ENCODE measurements at places on chromosomes 13 and 19.

GRCh38 chr19:57583521-57584416 lies at the start of gene ZIK1:
ZIK1 (plus strand) TSS chr19:57584145; CDS start chr19:57584357, 212 bp downstream.
- DNase-seq, result peak; percentile 94

- DNase-seq, result no peak
These were observed 24.8 kb upstream of the NAXD start for GRCh38 chr13:110590577-110590976.

DNA sequence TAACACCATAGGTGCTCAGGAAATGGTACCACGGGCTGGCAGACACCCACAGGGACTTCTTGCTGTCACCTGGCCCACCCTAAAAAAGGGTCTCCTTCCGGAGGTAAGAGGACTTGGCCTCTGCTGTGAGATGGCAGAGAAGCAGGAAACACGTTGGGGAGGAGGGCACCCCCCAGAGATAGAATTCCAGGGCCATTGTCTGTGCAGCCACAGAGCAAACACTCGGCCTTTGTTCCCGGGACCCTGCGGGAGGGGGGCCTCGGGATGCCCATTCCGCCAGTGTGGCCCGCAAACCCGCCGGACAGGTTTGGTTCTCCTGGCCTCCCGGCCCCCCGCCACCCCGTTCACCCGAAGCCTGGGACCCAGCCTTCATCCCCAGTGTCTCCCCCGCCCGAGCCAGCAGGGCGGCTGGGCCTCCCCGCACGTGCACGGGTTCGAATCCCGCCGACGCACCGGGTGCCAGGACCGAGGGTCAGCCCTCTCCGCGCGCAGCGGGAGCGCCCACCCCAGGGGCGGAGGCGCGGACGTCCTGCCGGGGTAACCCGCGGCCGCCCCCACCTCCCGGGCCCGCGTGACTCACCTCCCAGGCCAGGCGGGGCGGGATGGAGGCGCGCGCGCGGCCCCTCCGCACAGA lies 714 bp downstream of the PLPP2 start:
- DNase-seq, result no peak

DNA sequence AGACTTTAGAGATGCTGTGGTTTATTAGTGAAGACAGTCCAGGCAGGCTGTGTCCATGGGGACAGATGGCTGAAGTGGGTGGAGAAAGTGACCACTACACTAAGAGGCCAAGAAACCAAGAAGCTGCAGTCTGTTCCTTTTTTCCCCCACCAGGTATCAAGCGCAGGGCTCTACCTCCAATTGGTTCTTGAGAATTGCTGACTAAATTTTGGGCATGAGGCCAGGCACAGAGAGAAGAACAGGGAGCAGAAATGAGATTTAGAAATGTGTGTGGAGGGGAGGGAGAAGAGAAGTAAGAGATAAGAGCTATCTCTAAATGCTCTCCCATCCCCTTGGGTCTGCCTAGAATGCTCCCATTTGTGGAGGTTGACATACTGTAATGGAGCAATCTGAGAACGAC lies 12.3 kb upstream of the CYSLTR2 start:
- no peak for DNase-seq

- no peak for DNase-seq
These were observed 111.9 kb downstream of the PCDH9 start for GRCh38 chr13:67118277-67118676.

DNA sequence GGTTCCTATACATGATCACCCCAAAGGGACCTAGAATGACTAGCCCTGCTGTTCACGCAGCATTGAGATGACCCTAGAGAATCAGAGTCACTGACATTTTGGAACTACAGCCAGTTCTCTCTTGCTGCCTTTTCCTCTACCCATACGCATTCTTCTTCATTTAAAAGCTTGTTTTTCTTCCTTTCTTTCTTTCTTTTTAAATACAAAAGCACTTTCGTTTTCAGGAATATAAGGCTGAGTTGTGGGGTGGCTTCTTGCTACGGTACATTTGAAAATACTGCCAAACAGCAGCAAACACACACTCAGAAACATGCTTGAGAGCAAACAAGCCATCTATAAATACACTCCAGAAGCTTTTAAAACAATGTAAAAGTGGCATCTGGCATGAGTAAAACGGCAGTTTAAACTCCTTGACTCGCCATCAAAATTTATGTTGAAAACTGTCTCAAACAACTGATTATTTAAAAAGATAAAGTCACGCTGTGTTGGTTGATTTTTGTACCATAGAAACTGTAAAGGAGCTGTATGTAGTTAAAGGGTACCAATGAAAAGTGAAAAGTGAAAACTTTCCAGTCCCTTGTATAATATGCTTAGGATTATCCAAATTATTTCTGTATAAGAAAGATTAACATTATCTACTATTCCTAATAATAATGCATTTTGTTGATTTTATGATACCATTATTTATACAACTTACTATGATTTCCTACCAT lies 95.6 kb downstream of the PCDH9 start:
- peak; percentile 30 for DNase-seq

DNA sequence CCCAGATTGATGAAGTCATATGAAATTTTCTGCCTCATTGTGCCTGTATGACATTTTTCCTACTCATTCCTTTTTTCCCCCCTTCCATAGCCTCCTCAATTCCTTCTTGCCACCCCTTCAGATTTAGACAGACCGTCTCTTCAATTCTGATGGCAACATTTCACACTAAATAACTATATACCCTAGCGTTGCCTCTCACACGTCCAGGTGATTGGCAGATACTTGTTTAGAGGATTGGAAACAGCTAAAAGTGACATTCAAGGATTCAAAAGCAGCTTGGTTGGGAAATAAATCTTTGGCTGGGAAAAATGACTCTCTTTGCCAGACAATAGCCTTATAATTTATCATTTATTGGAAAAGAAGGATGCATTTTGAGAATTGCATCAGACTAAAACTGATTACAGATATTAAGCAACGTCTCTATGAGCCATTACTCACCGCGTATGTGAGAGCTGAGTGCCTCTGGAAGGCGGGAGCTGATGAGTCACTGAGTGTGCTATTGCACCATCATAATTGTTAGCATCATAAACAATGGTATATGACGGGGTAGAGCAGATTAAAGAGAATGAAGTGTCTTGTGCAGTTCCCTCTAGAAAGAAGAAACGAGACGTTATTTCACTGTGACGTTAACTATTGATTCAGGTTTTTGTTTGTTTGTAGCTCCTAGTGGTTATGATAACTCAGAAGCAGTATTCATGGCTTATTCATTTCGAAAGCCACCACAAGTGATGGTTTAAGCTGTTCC lies 61.1 kb upstream of the FAM216B start:
- peak; percentile 100 for DNase-seq

GRCh38 chr19:1161716-1162115 lies 12.4 kb downstream of the SBNO2 start:
- DNase-seq, result peak; percentile 28

- no peak for DNase-seq
These were observed 2.2 kb upstream of the AMER2 start for GRCh38 chr13:25174304-25174703.

GRCh38 chr13:42883142-42883541 lies 101.8 kb downstream of the FAM216B start:
- peak; percentile 76 for DNase-seq

DNA sequence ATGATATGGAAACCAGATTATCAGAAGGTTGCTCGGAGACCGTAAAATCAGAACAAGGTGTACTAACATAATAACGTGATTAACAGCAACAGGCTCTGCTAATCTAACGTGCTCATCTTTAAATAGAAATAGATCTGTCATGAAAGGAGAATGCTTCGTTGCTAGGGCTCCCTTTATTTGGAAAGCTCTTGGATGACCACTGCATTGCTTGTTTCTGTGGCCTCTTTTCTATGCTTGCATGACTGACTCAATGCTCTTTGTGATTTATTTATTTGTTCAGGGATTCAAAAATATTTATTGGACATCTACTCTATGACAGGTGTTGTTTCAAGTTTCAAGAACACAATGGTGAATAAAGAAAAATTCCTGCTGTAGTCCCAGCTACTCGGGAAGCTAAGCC lies 22.3 kb upstream of the ZDHHC20 start:
- DNase-seq, result no peak

DNA sequence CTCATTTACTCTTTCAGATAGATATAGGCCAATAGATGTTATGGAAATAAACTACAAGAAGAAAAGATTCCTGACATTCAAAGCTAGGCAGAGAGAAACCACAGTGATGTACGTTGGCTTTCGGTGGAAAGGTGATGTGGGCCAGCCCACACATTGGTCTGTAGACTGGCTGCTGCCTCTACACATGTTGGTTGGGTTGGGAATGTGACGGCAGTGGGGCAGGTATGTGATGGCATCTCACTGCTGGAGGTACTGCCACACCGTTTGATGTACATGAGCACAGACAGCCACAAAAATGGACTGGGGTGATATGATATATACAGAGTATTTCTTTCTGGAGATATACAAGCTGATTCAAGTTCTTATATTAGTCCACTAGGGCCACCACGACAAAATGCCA lies 69.4 kb downstream of the C13orf42 start:
- no peak for DNase-seq

DNA sequence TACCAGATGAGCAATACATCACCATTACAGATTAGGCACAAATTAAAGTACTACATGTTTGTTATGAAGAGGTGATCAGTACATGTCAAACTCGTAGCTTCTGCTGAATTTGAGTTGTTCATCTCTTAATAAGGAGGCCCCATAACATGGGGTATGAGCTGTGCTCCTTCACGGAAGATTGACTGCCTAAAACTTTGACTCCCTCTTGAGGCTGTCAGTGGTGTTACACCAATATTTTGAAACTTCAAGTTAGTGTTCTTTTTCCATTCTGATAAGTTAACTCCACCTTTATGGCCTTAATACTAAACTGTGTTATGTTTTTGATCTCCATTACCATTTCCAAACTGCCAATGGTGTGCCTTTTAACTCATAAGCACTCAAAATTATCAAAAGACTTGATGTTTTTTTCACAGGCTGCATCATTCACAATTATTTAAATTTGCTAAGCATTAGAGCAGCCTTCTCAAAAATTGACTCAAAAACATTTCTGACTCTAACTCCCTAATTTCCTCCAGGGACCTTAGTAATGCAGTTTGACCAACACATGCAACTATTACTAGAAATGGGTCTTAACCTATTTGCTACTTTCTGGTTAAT lies 1591.5 kb downstream of the PCDH9 start:
- peak; percentile 79 for DNase-seq

DNA sequence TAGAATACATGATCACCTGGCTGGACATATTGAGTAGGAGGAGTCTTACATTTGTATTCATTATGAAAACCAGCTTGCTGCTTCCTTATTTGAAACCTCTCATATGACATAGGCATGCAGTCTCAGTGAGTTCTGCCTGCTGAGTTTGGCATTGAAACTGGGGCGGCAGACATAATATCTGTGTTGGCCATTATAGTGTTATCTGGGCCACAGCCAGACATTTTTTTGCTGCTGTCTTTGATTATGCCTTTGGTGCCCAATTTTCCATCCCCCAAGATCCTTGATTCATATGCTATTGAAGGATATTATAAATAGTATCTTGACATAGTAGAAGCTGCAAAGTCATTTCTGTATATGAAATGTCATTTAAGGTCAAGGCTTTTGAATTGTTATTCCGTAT lies 15.8 kb downstream of the FREM2 start:
- DNase-seq, result no peak

DNA sequence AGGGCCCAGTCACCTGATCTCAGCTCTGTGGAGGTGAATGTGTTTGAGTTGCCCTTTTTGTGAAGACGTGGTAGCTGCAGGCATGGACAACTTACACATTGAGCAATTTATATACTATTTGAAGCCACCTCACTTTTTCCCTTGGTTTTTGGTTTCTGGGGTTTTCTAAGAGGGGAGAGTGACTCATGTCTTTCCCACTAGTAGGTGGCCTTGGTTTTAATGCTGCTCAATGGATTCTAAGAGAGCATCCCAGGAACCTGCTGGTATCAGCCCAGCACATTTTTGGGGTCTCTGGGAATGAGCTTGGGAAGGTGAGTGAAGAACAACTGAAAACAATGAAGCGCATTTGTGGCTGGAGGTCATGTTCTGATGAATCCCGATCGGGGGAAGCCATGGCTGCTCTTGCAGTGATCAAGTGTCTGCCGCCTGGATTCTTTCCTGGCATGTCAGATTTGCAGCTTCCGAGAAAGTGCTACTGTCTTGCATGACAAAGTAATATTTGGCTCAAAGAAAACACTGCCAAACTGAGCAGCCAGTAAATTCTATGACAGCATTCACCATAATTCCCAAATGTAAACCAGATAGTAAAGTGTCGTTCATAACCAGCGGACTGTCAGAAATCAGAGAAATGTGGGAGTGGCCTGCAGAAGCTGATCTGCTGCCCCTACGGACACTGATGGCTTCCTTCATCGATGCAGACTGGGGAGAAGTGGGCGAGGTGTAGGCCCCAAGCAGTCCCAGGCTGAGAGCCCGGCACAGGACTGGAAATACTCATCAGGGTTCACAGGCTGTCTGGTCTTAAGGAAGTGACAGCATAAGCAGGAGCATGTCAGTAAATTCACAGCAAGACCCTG lies 98.7 kb downstream of the COL4A2 start:
- DNase-seq, result peak; percentile 49

DNA sequence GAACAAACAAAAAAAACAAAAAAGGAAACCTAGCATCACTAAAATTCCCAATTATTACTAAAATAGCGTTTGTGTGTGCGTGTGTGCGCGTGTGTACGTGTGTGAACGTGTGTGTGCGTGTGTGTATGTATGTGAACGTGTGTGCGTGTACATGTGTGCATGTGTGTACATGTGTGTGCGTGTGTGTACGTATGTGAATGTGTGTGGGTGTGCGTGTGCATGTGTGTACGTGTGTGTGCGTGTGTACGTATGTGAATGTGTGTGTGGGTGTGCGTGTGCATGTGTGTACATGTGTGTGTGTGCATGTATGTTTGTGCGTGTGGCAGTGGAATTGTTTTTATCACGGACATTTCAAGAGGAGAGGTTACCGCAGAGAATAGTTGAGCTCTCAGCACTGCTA lies 21.6 kb downstream of the CATSPERD start:
- no peak for DNase-seq

GRCh38 chr13:99980201-99980823 lies 1.3 kb upstream of the ZIC2 start:
- peak; percentile 64 for DNase-seq

Data from fibroblast of pulmonary artery (primary cell).